K562 (cell line): ENCODE measurements at places on chromosomes 12 and 14. TPM values are rescaled to one million over a fixed set of nuclear protein-coding genes. Genes with fewer than 3 reads are reported as not detected.

Gene CMTM5
- not detected in 2 replicates for total RNA-seq

Gene MMP14
- 2.3 and 4.5 TPM in 2 replicates for total RNA-seq

Gene RTN1
- total RNA-seq, result not detected in 2 replicates

Gene GLT1D1
- 0.04 and 0.07 TPM in 2 replicates for total RNA-seq

Gene TAS2R46
- total RNA-seq, result 0.47 and 0.74 TPM in 2 replicates

Gene SAMD4A
- 6.8 TPM in 2 replicates for total RNA-seq

Gene STON2
- total RNA-seq, result 89.4 and 99.3 TPM in 2 replicates

Gene KLRC3
- not detected in 2 replicates for total RNA-seq

Gene KLHL33
- total RNA-seq, result 0.02 TPM in 1 of 2 replicates, not detected in the other

Gene ZNF385A
- total RNA-seq, result 96.5 and 111 TPM in 2 replicates

Gene ITGB7
- total RNA-seq, result 2.0 and 3.5 TPM in 2 replicates

Gene HOXC13
- total RNA-seq, result 0.11 and 0.29 TPM in 2 replicates
